ENCODE measurements at places on chromosomes 2 and 18.

GRCh38 chr18:61929881-61930640, 37.3 kb upstream of the RNF152 start:
- DNase-seq = no peak

DNA sequence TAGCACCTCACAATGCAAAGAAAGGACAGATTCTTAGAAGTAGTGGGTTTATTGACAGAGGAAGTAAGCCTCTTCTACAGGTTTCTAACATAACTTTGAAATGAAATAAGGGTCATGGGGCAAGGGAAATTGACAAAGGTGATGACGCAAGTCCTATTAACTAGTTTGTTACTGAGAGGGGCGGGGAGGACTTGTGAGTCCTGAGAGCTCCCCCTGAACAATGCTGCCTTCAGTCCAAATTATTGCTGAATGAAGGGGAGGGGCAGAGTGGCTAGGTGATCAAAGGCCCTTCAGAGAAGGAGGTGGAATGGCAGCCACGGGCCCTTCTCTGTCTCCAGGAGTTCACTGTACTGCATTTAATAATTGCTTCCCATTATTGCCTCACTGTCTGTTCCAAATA, 390.0 kb downstream of the MEIS1 start:
- no peak for DNase-seq

DNA sequence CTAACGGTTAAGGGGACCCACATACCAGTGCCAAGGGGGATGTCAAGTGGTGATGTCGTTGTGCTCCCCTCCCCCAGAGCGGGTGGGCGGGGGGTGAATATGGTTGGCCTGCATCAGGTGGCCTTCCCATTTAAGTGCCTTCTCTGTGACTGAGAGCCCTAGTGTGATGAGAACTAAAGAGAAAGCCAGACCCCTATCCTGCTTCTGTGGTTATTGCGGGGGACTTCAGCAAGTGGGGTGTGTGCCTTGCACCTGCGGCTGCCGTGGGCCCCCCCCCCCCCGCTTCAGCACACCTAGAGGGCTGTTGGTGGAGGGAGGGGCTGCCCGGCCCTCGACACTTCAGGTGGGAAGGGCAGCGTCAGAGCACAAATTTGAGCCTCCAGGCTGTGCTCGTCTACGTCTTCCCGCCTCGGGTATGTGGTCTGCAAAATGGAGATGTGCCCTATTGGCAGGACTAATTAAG, 6.1 kb downstream of the CTDSP1 start:
- no peak for DNase-seq

DNA sequence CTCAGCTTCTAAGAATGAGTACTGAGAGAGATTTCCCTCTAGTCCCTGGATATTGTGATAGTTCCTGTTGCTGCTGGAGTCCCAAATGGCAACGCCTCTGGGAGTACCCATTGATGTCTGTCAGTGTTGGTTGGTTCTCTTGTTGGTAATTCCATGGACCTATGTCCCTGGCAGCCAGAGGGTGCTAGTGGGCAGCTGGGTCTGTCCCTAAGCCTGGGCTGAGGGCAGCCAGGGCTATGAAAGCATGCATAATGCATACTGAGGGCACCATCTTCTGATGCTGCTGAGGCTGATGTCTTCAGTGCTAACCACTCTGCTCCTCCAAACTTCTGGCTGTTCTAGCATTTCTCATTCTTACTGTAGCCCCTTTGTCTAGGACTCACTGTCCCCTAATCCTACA, 35.9 kb downstream of the NABP1 start:
- peak; percentile 23 for DNase-seq

- peak; percentile 58 for DNase-seq
Observed at GRCh38 chr2:636641-637405, 40.4 kb downstream of the TMEM18 start.

DNA sequence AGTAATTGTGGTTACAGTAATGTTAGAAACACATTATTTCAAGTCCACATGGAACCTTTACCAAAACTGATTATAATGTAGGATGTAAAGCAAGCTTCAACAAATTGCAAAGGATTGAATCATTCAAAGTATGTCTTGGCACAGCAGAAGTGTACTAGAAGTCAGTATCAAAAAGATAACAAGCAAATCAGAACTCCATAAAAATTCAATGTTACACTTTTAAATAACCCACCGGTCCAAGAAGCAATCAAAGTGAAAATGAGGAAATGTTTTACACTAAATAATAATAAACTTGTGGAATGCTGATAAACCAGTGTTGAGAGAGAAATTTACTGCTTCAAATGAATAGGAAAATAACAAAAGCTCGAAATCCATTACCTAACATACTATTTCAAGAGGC, 47.7 kb downstream of the TTC21B start:
- DNase-seq = no peak

DNA sequence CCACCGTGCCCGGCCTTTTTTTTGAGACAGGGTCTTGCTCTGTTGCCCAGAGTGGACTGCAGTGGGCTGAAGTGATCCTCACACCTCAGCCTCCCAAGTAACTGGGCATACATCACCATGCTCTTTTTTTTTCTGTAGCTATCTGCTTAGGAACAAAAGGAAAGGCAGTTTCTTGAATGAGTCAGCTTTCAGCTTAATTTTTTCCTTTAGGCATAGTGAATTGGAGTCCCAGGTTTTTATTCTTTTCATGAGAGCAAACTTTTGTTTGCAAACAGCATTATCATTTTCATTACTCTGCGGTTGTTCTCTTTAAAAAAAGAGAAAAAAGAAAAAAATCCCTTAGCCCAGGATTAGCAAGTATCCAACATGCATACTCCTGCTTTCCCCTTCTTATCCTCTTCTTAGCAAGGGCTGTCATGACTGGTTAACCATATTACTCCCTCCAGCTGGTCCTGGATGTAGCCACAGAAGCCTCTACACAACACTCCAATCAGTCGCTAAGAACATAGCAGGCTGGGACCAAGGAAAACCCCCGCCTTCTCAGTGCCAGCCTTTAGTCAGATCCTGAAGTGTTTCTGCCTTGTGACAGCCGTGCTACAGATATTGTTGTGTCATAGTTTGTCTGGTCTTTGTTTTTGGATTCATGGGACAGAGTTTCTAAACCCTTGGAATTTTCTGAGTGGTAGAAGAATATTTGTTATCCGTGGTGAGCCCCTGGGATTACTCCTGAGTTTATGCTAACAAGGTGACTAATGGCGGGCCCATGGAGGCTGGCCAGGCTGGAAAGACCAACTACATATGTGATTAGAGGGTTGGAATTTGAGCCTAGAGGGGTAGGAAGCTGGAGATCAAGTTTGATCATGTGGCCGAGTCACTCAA, 23.3 kb upstream of the ST3GAL5 start:
- peak; percentile 83 for DNase-seq

GRCh38 chr2:150783015-150783414, 295.5 kb upstream of the RND3 start:
- no peak for DNase-seq

DNA sequence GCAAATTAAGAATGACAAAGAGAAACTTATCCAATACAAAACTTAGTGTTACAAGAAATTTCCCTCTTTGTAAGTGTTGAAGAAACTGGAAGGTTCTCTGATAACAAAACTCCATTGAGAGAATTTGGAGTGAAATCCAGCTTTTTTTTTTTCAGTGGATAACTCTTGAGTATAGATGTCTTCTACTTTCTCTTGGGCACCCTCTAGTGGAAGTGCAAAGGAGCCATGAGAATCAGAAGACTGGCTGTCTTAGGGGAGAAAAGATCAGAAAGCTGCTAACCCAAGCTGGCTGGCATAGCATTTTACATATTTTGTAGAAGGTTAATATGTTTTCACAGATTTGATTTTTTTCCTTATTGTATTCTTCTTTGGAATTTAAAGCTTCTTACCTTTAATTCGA, 138.8 kb upstream of the SATB2 start:
- peak; percentile 42 for DNase-seq

DNA sequence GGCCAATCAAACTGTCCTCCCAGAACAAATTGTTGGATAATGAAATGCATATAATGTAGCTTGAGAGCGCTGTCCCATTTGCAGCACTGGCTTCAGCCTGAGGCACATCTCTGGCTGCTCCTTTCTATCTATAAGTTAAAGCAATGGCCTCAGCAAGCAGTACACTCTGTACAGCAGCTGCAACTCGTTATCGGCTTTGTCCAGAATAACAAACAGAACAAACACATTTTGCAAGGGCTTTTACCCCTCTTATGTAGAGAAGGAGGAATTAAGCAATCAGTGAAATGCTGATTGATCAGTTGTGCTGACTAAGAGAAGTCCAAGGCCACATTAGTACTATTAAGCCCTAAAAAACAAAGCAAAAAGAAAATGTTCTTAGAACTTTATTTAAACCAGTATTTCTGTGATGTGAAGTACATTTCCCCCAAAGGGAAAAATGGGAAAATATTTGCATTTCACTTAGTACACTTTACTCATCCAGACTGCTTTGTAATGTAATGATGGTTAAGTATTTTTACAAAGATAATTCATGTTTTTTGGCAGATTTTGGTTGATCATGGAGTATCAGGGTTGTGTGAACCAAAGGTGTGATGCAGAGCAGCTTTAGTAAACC, 15.0 kb upstream of the CPS1 start:
- DNase-seq = no peak

- DNase-seq = no peak
Observed at GRCh38 chr2:151766437-151767153, 32.3 kb upstream of the NEB start.

DNA sequence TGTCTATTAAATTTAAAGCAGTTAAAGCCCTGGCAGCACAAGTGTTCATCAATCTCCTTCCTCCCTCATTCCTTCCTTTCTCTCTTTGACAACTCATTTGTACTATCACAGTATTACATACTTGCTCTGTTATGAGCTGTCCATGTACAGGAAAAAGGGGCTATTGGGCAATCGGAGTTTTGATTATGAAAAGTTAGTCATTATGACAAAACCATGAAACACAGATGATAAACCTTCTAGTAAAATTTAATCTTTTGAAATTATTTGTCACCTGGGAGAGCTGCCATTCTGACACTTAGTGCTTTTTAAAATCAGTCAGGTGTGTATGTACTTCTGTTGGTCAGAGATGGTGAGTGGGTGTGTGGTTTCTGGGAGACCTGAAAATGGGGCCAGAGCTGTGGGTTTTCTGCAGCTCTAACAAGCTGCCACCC, 39.4 kb downstream of the MAP4K4 start:
- DNase-seq = no peak

- DNase-seq = no peak
Observed at GRCh38 chr2:3146175-3146574, 231.4 kb downstream of the EIPR1 start.

GRCh38 chr2:11945139-11946126, 199.0 kb downstream of the LPIN1 start:
- DNase-seq = no peak

DNA sequence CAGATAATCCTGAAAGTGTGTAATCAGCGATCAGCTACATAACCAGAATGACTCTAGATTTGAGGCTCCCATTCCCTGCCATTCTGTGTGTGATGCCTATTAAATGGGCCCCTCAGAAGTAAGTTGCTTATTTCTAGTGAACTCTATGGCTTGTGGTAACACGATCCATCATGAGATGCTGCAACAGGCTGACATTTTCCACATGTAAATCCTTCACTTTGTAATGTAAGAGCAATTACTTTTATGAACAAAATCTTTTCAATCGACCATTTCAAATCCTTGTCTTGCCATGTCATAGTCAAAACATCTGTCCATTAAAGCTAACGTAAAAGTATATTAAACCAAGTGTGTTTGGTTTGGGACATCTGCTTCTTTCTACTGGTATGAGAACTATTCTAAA, 175.9 kb upstream of the ETAA1 start:
- DNase-seq = no peak
